ENCODE measurements at places on chromosomes 3 and 15.
A peak's percentile ranks its signal among the peaks of the same experiment; 100 is the strongest.

GRCh38 chr3:134810850-134811249 lies 15.8 kb downstream of the EPHB1 start:
- no peak for DNase-seq

DNA sequence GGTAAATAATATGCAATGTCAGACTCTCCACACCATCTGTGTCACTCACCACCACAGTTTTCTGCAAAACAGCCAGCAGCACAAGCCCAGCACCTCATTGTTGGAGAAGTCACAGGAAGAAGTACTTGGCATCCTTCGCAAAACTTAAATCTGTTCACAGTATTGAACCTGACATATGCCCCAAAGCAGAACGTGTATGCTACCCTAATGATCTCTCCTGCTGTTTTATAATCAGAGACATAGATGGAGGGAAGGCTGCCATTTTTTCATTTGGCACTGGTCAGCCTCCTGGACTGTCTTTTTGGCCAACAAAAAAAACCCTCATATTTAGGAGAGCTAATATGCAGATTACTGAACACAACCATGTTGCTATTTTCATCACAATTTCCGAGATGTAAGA lies 1272.9 kb downstream of the ROBO1 start:
- DNase-seq, result no peak

DNA sequence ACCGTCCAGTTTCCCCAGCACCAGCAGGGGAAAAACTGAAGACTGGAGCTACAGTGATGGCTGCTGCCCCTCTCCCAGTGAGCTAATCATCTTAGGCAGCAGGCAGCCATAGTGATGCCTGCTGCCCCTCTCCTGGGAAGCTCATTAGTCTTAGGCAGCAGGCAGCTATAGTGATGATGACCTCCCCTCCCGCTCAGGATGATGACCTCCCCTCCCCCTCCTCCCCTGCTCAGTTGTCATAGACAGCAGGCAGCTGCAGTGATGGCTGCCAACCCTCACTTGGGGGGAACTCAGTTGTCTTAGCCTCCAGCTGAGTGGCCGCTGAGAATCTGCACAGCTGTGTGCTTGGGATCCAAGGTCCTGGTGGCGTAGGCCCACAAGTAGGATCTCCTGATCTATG lies 80.9 kb upstream of the MANF start:
- no peak for DNase-seq

GRCh38 chr3:59553076-59553475 lies 503.3 kb upstream of the CFAP20DC start:
- no peak for DNase-seq

DNA sequence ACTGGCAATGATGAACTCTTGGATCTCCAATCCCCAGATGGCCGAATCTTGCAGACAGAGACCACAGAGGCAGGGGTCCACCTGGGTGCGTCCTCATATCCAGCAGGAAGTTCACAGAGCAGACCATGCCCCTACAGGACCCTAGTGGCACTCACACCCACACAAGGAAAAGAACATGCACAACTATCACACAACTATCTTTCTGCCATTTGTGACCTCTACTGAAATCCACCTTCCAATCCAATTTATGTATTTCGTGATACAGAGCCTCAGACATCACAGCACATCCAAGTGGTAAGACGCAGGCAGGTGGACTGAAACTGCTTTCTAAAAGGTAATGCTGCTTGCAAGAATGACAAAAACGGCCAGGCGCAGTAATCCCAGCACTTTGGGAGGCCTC lies 44.6 kb upstream of the SPATA12 start:
- DNase-seq, result no peak

DNA sequence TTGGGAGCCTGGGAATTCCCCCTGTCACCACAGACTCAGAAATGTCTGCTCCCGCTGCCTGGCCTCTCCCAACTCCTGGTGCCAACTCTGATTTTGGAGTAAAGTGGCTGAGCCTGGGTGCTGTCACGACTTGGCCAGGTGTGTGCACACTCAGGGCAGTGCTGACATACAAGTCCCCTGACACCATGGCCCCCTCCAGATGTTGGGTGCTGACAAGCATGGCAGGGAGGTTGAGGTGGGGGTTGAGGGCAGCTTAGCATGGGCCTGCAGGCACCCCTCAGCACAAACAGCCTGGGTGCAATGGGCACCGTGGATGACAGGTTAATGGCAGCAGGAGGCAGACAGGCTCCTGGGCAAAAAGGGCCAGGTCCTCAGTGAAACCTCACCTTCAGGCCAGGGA lies 511.2 kb downstream of the SQOR start:
- DNase-seq, result no peak

- no peak for DNase-seq
Observed at GRCh38 chr3:189406148-189406547, 225.0 kb upstream of the TP63 start.

- no peak for DNase-seq
Observed at GRCh38 chr15:58038426-58039078, 27.0 kb downstream of the ALDH1A2 start.

GRCh38 chr3:76509179-76509830 lies 530.6 kb upstream of the ROBO2 start:
- no peak for DNase-seq

GRCh38 chr3:87410110-87410509 lies 133.7 kb upstream of the POU1F1 start:
- DNase-seq, result no peak

DNA sequence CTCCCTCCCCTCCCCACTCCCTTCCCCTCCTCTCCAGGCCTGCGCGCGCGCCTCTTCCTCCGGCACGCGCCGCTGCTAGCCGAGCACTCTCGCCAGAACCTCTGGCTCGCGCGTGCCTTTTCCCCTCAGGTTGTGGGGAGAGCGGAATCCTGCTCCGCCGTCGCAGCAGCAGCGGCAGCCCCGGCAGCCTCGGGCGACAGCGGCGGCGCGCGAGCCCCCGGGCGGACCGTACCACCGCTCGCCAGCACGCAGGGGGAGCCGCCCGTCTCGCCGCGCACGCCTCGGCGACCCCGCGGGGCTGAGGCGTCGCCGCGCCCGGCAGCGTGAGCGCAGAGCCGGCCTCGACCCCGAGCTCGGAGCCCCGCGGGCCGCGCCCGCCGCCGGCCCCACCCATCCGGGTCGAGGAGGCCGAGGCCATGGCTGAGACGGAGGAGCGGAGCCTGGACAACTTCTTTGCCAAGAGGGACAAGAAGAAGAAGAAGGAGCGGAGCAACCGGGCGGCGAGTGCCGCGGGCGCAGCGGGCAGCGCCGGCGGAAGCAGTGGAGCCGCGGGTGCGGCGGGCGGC lies at the start of gene CDV3:
TSS of gene CDV3 (plus strand) at position 58 of the 566 bp plus-strand sequence. CDS start at position 417, 359 bp downstream.
- DNase-seq, result peak; percentile 26

DNA sequence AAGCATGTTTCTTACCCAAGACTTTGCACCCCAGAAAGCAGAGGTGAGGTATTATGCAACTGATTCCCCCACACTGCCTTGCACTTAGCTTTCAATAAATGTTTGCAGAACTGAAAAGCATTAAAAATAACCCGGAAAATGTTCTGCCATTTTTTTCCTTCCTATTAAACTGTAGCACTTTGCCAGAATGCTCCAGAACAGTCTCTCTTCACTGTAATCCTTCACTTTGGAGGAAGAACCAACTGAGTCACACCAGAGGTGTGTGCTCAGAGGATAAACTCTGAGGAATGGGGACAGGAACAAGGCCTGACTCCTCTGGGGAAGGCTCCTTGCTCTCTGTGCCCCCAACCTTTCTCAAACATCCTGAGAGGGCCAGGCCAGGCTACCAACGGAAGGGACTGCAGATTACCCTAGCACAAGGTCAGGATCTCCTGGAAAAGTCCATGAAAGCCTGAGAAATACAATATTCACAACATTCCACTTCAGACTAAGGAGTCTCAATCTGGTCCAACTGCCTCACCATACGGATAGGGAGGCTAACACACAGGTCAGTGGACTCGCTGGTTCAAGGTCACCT lies 19.0 kb downstream of the ANP32A start:
- DNase-seq, result no peak

- DNase-seq, result no peak
Observed at GRCh38 chr3:20916951-20917606, 731.1 kb upstream of the SGO1 start.

DNA sequence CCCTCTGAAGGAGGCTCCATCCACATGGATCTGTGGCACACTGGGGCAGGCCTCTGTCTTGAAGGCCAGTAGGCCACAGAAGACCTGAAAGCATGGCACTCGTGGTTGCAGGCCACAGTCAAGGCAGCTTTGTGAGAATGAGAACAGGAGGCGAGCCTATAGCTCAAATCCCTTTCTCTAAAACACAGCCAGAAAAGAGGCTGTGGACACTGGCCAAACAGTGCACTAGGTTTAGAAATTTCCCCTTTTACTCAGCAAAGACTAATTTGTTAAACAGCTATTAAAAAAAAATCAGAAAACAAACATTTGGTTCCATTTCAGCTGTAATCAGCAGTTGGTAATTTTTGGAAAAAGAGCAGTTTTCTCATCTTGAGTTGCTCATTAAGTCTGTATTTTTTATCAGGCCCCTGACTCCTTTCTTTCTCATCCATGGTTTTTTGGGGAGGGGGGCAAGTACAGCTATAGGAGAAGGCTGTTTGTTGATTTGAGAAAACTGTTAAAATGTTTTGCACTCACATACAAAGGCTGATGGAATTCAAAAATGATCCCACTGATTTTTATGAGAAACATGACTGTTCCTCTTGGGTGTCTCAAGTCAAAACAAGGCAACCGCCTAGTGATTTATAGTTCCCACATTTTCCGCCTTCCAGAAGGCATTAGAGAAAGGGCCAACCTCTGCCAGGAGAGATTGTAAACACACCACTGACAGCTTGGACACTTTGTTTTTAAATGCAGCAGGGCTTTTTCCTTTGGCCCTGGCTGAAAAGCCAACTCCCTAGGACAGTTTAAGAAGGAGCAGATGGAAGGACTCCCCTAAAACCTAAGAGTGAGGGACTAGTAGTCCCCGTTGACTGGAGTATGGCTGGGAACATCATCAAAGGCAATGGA lies 28.1 kb downstream of the PARP16 start:
- DNase-seq, result no peak

- DNase-seq, result no peak
Observed at GRCh38 chr15:69090197-69090948, 70.1 kb upstream of the GLCE start.

GRCh38 chr3:193865339-193865738 lies 270.6 kb upstream of the HES1 start:
- DNase-seq, result no peak

DNA sequence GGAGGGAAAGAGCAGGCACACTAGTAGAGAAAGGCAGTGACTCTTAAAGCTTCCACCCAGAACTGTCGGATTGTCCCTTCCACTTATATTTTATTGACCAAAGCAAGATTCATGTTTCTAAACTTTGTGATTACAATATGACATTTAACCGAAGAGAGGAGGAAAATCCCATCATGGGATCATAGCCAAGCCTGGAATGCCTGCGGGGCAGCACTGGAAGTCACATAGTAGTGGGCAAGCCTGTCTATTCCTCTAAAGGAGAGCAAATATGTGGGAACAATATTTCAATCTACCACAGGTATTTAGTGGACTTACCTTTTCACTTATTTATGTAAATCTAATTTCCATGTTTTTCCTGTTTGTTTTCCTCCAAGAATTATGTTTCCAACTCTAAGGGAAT lies 3.8 kb upstream of the TMOD3 start:
- no peak for DNase-seq

- DNase-seq, result no peak
Observed at GRCh38 chr15:90650117-90650955, 66.8 kb upstream of the BLM start.

- no peak for DNase-seq
Observed at GRCh38 chr3:34174740-34175139, 376.3 kb downstream of the PDCD6IP start.

- no peak for DNase-seq
Observed at GRCh38 chr15:59203008-59203407, 3.6 kb upstream of the LDHAL6B start.

GRCh38 chr3:12601072-12601471 lies 44.2 kb downstream of the MKRN2 start:
- DNase-seq, result no peak

GRCh38 chr3:57026944-57027343 lies 33.5 kb upstream of the SPATA12 start:
- DNase-seq, result no peak

DNA sequence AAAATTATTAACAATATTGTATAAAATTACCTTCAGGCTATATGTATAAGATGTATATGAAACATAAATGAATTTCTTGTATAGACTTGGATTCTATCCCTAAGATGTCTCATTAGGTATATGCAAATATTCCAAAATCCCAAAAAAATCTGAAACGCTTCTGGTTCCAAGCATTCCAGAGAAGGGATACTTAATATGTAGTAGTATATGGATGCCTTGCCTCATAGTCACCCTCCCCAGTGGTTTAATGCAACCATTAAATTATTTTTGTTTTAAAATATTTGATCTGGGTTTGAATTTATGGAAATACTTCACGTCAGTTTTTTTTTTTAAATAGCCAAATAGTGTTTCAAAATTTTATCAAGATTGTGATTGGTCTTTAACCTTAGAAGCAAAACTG lies 27.2 kb downstream of the PLCL2 start:
- DNase-seq, result no peak

DNA sequence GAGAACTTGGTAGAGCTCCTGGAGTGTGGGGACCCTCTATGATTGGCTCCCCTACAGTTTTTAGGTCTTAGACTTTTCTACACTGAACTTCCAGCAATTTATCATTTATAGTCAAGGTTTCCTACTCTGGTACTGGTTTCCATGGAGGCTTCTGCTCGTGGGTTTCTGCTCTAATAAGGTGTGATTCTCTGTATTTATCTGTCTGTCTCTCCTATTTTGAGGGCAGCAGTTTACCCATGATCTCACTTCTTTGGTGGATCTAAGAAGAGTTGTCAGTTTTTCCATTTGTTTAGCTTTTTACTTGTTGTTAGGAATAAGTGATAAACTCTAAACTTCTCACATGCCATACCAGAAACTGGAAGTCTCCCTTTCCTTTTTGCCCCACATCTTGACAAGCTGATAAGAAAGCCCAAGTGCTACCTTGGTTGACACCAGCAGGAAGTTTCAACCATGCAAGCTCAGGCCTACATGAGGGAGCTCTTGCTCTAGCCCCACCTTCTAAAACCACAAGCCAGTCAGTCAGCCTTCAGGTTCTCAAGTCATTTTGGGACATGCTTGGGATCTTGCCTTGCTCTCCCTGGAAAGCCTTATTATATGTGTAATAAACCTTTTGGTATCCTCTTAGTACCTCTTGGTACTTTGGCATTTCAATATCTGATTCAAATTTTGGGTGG lies 10.0 kb downstream of the TIMMDC1 start:
- DNase-seq, result no peak

DNA sequence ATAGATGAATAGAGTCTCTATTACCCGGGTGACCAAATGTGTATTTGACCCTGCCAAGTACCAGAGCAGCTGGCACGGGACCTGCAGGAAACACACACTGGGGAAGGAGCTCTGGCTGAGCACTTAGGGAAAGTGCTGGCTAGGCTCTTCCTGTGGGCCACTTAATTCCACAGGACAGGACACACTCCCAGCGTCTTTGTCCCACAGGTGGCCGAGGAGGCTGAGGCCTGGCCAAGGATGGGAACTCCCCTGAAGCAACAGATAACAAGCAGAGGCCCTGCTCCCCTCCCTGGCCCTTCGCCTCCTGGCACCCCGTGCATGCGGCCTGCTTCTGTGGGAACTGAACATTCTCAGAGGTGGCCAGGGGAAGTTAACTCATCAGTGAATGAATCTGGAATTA lies 180.8 kb downstream of the ATP10A start:
- DNase-seq, result no peak

- no peak for DNase-seq
Observed at GRCh38 chr3:72234391-72234790, 449.4 kb upstream of the PROK2 start.

Measured in stimulated activated CD8-positive, alpha-beta memory T cell treated with anti-CD3 and anti-CD28 coated beads, Interleukin-7, amount 100 ng/mL, for 24 hours (primary cell).